Activated naive CD8-positive, alpha-beta T cell treated with anti-CD3 and anti-CD28 coated beads, Interleukin-2, amount 10 ng/mL, durations not matched to agents 7 days and 5 days (primary cell): ENCODE measurements at places on chromosomes 2 and 18. TPM values are rescaled to one million over a fixed set of nuclear protein-coding genes. Genes with fewer than 3 reads are reported as not detected.
A peak's percentile ranks its signal among the peaks of the same experiment; 100 is the strongest.

The PKDCC gene
- not detected for total RNA-seq

The SCYGR6 gene
- not detected for total RNA-seq

The SLC9A2 gene
- total RNA-seq = not detected

The DNER gene
- not detected for total RNA-seq

The RBM44 gene
- total RNA-seq = 1.2 TPM

The FZD7 gene
- 0.82 TPM for total RNA-seq

The UCN gene
- total RNA-seq = 3.7 TPM

The LIPG gene
- total RNA-seq = 0.09 TPM

The C2orf72 gene
- 0.47 TPM for total RNA-seq

The TRIM54 gene
- total RNA-seq = 0.19 TPM

- no peak for DNase-seq
Measured at GRCh38 chr2:100391735-100392515, 25.5 kb downstream of the CHST10 start.

- no peak for DNase-seq
Measured at GRCh38 chr2:240909216-240909974, 3.3 kb downstream of the CROCC2 start.

DNA sequence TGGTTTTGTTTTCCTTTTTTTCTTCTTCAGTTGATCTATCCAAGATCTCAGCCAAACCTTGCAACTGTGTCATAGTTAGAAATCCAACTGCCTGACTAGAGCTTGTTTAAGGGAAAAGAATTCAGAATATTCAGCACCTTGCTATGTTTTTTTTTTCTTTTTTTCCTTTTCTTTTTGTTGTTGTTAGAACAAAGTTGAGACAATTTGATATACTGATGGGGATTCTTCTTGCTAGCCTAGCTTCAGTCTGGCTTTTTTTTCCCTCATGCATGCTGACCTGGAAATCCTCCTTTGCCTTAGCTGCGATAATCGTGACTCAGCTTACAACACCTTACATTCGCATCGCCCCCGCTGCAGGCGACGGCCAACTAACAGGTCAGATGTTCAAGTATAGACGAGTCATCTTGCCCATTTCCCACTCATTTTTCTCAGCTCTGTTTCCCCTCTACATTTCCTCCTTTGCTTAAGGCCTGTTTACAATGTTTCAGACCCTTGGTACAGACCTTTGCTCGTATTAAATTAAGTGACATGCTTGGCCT is 487.2 kb upstream of the RAB12 start:
- DNase-seq = no peak

DNA sequence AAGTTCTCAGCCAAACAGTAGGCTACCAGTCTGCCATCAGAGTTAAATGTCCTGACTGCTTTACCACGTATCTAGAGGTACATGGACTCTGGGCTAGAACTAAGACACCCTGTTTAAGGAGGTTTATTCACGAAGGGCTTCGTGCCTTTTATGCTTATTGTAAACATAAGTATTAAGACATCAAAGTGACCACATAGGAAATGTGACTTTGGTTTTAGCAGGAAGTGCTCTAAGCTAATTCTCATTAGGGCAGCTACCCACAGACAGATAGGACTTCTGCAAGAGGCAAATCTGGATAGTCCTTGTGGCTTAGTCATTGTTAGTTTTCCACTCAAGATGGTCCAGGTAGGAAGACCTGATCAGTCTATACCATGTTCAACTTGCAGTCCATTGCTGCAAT is 233.3 kb upstream of the MGAT5 start:
- no peak for DNase-seq

GRCh38 chr18:54416436-54416835 is 58.7 kb downstream of the C18orf54 start:
- no peak for DNase-seq

DNA sequence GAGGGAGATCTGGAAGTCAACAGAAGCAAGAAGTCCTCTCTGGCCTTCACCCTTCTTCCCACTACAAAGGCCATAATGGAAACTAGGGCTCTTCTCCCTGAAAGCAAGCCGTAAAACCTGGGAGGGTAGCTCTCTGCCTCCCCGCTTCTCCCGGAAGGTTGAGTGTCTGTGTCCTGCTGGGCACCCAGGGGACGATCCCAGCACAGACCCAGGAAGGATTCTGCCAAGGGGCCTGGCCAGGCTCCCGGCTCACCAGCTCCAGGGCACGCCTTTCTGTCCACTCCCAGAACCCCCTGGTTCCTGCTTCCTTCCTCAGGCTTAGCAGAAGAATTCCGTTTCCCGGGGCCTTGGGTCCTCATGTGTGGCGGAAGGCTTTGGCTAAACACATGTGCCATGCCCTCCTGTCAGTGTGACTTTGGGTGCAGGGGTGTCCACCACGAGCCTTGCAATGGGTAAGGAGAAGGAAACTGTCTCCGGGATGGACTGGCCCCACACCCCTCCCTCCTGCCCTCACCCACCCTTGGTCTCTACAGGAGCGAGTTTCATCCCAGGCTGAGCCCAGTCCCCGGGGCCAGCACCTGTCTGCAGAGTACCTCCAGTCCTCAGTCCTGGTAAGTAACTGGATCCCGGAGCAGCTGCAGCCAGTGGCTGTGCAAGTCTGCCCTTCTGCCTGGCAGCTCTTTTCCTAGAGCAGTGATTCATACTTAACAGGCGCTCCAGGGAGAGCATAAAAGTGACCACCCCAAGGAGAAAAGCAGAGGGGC is 135.8 kb downstream of the TPO start:
- DNase-seq = no peak

- no peak for DNase-seq
Measured at GRCh38 chr2:55581874-55582547, 35.4 kb downstream of the PPP4R3B start.

DNA sequence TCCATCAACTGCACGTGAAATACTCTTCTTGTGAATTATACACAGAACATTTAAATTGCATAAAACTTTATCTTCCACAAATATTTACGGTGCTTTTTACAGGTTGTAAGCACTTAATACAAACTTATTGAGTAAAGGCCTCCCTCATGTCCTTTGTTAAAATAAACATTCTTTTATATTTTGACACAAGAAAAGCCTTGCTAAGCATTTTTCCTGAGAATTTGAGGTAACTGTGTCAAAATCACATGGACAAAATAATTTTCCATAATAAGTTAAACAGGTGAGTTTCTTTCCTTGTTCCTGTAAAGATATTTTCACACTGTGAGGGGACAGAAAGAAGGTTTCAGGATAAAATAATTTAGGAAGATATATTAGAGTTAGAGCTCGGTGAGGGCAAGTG is 1317.1 kb upstream of the ZEB2 start:
- DNase-seq = no peak

- DNase-seq = peak; percentile 40
Measured at GRCh38 chr2:46230115-46230571, 67.1 kb upstream of the EPAS1 start.

DNA sequence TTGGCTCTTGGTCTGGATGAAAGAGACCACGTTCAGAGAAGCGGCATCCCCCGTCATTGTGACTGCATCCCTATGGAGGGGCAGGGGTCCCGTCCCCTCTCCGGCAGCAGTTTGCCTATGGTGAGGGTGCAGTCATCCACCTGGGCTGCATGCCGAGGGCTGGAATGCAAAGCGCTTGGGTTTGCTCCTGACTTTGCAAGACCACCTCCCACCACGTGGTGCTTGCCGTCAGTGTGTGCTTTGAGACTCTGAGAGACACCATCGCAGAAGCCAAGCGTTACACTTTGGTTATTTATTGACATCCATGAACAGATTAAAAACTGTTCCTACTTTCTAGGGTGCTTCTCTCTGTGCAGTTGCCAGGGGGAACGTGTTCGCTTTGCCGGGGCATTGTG is 59.5 kb downstream of the SH3RF3 start:
- no peak for DNase-seq

GRCh38 chr18:3402982-3403451 is 47.0 kb upstream of the TGIF1 start:
- no peak for DNase-seq
